ENCODE measurements at places on chromosomes 16 and 17.

- peak; percentile 92 for DNase-seq
These were observed at the start of gene TANC2 for GRCh38 chr17:62965686-62966425. TSS of gene TANC2 (plus strand) at chr17:62966235. CDS start at chr17:63009560, 43,325 bp downstream.

- DNase-seq, result peak; percentile 93
These were observed 13.8 kb downstream of the CORO7 start for GRCh38 chr16:4402439-4403132.

DNA sequence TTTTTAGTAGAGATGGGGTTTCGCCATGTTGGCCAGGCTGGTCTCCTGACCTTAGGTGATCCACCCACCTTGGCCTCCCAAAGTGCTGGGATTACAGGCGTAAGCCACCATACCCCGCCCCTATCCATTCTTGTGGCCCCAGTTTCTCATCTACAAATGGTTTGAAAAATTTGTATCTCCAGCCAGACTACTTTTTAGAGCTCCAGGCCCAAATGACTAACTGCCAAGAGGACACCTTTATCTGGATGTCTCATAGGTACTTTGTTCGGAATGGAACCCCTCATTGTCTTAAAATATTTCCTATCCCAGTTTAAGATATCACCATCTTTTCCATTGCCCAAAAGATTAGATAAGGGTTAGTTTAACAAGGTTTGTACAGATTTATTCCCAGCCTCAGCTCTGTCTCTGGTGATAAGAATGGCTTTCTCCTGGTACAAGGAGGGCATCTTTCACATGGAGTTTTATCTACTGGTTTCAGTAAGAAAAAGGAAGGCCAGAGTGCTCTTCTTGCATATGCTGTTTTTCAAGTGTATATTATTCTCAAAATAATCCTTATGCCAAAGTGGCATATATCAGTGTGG is 4.9 kb upstream of the CDC27 start:
- no peak for DNase-seq

DNA sequence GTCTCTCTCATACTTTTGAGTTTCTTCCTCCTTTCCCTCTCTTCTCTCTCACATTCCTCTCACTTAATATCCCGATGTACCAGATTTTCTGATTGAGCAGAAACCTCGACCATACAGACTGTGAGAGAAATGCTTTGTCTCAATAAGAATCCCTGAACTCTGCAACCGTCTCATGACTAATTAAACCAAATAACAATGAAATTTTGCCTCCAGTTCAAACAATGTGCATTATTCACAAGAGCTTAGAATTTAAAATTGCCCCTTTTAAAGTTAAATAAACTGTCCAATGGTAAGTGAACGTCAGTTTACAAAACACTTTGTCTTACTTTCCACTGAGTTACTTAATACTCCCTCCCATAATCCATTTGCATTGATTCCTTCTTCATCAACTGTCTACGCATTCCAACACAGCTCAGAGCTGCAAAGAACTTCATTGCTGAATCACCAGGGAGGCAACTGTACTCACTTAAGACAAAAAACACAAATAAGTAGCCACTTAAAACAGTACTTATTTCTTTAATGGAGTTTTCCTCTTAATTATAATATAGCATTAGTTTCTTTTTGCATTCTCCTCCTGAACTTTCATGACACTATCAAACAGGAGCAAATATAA is 4.9 kb downstream of the CDH11 start:
- DNase-seq, result no peak

DNA sequence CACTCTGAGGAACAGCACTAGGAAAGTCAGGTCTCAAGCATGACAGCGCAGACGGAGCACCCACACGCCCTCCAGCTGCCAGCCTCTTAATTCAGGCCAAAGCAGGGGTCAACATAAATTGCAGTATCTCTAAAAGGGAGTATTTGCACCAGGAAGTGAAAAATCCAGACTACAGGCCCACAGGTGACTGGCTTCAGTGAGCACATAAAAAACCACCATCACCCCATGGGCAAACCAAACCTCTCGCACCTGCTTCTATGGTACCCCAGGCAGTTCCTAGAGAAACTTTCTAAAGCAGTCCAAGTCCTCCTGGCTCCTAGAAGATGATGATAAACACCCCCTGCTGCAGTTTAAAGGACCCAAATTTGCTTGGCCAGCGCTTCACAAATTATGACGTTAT is 129.8 kb downstream of the ZNF423 start:
- no peak for DNase-seq

- no peak for DNase-seq
These were observed 9.6 kb upstream of the CNOT1 start for GRCh38 chr16:58639230-58639629.

- no peak for DNase-seq
These were observed 69.3 kb downstream of the GNAO1 start for GRCh38 chr16:56260378-56261160.
